HTR-8/SVneo (cell line): ENCODE measurements at places on chromosomes 3 and 15.

- DNase-seq: no peak
Observed at GRCh38 chr3:184880276-184881019, 68.5 kb downstream of the VPS8 start.

DNA sequence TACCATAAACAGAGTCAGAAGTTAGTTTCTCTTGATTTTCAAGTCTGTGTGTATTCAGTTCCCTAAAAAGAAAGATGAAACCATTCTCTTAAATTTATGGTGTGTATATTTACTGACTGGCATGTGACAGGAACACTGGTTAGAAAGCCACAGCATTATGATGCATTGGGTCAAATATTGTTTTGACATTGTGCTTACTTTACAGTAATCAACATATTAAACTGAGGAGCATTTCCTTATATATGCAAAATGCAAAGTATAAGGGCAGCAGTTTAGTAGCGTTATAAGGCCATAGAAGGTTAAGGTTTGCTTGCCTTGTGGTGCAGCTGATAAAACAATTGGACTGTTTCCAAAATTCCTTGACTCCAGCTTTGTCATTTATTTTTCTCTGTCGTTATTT, 72.9 kb downstream of the EPHA3 start:
- DNase-seq: no peak

GRCh38 chr3:128408693-128409623, 57.7 kb downstream of the DNAJB8 start:
- DNase-seq: no peak

- DNase-seq: no peak
Observed at GRCh38 chr15:78630886-78631633, 9.9 kb downstream of the CHRNB4 start.

DNA sequence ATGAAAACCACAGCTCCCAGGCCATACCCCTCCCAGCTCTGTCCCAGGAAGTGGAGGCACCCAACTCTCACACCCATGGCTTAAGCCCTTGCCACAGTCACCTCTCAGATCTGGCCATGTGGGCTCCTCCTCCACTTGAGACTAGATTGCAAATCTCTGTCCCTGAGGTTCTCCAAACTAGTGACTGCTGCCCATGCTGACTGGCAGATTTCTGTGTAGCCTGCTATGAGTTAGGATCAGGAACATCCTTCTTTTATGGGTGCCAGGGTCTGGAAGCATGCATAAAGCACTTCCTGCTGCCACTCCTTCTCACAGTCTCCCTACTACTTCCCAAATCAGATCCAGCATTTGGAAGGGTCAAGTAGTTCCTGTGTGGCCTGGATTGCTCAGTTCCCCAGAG, 59.6 kb upstream of the GOLIM4 start:
- no peak for DNase-seq
